ENCODE measurements at places on chromosomes 6 and 20.
A peak's percentile ranks its signal among the peaks of the same experiment; 100 is the strongest.

DNA sequence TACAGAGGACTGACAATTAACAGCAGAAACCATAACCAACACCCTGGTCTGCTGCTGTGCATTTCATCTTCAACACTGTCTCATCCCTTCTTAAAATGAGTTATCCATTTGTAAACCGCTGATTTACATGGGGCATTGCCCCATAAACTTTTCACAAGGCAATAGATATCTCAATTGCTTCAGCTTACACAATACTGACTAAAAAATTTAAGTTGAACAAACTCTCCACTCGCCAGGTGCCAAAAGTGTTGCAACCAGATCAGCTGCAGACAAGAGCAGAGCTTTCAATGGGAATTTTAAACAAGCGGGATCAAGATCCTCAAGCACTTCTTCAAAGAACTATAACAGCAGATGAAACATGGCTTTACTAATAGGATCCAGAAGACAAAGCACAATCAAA is 183.0 kb downstream of the TASP1 start:
- DNase-seq = no peak

DNA sequence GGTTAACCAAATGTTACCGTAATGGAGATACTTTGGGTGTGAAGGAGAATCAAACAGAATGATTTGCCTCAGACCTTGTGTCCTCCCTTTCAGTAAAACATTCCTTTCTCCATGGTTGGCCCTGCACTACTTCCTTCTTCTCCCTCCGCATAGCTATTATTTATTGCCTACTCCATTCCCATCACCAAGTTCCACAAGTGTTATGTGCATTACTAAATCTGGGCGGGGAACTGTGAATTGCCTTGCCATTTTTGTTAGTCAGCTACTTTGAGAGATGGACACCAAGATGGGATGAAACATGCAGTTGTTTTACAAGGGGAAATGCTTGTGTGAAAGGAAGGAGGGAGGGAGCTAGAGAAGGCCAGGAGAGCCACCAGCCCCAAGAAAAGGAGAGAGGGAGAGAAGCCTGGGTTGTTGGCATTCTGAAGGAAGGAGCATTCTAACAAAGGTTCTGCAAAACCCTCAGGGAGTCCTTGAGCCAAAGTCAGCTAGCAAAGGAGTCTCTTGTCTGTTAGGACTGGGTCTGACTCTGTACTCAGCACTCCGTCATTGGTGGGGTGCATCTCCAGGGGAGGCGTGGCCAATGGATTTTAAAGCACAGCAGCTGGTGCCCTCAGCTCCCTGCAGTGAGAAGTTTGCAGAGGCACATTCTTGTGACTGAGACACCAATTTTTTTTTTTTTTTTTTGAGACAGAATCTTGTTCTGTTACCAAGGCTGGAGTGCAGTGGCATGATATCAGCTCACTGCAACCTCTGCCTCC is 83.6 kb upstream of the CHD6 start:
- DNase-seq = no peak

GRCh38 chr20:62576815-62577489 is 65.4 kb upstream of the SLCO4A1 start:
- DNase-seq = no peak

DNA sequence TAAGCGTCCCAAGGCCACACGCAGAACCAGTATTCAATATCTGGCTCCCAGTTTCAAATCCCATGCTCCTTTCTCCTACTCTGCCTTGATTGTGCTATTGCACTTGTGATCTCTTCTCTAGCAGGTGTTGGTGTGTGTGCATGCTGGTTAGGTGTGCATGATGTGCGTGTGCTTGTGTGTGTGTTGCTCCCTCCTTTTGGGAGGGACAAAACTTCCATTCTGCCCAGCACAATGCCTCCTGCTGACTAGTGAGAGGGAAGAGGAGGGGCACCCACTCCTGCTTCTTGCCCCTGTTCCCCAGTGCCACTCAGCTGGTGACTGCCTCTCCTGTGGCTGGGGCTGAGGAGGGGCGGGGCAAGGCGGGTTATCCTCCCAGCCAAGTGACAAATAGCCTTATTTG is 19.7 kb downstream of the CD40 start:
- no peak for DNase-seq

DNA sequence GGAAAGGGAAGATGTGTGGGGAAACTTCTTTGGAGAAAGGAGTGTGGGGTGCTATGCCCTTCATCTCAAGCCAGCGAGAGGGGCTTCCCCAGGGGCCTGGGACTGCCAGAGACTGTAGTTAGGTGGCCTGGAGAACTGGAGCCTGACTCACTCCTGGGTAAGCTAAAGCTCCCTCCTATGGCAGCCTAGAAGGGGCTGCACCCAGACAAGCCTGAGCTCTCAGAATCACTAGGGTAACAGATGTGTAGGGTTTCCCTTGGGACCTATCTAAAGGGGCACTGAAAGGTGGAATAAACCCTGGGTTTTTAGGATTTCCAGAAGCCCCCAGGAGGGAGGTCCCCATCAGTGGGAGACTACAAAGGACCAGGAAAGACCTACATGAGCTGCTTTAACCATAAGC is 1.6 kb upstream of the ARMC2 start:
- DNase-seq = no peak

DNA sequence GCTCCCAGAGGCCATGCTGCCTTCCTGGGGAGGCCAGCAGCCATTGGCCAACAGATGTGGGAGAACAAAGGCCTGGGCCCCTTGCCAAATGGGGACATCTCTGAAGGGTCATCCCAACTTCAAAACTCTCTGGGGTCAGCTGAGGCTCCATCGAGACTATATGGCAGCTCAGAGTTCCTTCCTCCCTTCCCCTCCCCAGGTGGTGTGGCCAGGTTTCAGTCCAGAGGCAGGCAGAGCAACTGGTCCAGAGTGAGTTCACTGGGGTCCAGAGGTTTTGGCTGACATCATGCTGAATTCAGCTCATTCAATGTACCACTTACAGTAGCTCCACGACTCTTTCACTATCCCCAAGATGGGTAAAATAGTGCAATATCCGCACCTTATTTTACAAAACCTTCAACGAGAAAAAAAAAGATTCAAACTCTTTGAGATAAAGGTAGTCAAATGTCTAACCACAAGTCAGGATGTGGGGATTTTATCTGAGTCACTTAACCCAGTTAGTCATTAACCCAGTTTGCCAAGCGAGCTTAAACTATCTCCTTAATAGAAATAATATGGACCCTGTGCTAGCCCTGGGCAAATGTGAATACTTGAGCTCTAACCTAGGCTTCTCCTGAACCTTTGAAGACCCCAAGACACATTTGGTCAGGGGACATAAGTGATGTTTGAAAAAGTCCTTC is 108.4 kb upstream of the PLEKHG1 start:
- DNase-seq = no peak

- no peak for DNase-seq
Observed at GRCh38 chr6:36491378-36491965, 48.7 kb downstream of the KCTD20 start.

- DNase-seq = no peak
Observed at GRCh38 chr20:20847814-20848213, 135.4 kb upstream of the RALGAPA2 start.

DNA sequence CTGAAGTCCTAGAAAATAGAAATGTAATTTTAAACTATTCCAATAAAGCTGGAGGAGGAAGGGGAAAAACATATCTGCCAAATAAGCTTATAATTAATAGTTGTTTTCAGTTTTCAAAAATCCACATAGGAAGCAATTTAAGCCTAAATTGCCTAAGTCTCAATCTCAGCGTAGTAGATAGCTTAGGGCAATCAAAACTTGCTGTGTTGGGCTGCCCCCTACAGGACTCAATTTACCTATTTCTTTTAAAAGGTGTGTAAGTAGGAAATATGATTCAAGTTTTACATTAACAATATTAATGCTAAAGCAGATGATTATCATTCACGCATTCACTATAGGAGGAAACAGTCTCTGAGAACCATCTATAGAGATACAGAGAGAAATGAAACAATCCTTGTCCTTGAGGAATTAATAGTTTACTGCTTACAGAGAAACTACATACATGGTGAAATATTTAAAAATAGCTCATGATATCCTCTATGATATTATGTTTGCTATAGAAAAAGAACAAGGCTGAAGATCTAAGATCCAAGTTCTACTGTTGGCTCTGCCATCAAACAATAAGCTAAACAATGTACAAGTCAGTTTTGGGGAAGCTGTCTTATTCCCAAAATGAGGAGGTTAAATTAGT is 102.1 kb downstream of the ATG5 start:
- peak; percentile 77 for DNase-seq

GRCh38 chr6:656460-657252 is at the start of gene HUS1B:
Gene HUS1B, minus strand, starts transcription at chr6:657100. Its CDS starts 156 bp downstream, at chr6:656944.
- no peak for DNase-seq

GRCh38 chr6:100904316-100904715 is 23.2 kb upstream of the ASCC3 start:
- DNase-seq = no peak

GRCh38 chr6:37916675-37917074 is 97.1 kb downstream of the ZFAND3 start:
- DNase-seq = no peak

DNA sequence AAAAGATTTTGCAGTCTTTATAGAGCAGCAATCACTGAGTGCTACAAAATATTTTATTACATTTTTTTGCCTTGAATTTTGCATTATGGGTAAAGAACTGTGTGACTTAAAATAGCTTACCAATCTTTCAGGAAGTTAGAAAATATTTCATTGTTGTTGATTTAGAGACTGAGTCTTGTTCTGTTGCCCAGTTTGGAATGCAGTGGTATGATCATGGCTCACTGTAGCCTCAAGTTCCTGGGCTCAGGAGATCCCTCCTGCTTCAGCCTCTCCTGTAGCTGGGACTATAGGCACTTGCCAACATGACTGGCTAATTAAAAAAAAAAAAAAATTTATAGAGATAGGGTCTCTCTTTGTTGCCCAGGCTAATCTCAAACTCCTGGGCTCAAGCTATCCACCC is 100.8 kb downstream of the ADGRB3 start:
- DNase-seq = no peak

DNA sequence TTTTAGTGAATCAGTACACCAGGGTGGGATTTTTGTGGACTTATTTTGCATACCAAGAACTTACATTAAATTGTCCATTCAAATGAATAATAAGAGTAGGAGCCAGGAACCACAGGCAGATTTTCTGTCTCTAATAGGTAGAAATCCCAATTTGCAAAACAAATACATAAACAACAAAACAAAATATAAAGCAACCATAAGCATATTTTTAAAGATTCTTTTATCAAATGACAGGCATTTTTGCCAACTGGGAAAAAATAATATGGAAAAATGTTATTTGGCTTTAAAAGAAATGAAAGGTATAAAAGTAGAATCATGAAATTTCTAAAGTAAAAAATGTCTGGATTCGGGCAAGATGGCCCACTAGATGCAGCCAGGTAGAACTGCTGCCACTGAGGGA is 71.2 kb upstream of the PDE7B start:
- DNase-seq = no peak

- DNase-seq = no peak
Observed at GRCh38 chr6:9131616-9132015, 696.3 kb upstream of the SLC35B3 start.

DNA sequence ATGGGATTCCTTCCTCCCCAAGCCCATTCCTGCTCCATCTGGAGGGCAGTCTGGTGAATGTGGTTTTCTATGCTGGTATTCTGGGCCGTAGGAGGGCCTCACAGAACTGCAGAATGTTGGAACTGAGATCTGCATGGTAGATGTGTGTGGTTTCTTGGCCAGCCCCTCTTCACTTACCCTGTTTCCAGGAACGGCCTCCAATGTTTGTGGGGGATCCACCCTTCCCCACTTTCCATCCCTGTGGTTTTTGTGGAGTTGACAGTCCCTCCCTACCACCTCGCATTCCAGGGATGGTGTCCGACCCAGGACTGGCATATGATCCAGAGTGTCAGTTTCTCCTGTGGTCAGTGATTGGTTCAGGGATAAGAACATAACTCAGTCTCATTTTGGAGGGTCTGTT is 26.7 kb upstream of the TMEM14A start:
- no peak for DNase-seq

- DNase-seq = no peak
Observed at GRCh38 chr6:132959639-132960326, 145.4 kb downstream of the RPS12 start.

GRCh38 chr20:33859157-33859695 is 48.1 kb downstream of the CHMP4B start:
- peak; percentile 33 for DNase-seq

DNA sequence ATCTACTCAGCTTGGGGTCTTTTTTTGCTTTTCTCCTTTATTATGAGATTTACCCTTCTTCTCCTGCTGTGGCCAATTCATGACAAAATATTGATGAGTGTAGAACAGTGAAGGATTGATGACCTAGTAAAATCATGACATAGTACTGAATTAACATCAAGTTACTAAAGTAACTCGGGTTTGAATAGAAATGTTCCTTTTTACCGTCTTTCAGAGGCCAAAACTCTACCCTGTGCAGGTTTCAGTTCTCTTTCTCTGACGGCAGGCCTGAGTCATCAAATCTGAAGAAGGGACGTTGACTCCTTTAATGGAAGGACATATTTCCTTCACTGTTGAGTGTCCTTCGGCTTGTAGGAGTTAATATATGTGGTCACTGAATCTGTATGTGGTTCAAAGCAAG is 80.7 kb downstream of the RREB1 start:
- DNase-seq = no peak

DNA sequence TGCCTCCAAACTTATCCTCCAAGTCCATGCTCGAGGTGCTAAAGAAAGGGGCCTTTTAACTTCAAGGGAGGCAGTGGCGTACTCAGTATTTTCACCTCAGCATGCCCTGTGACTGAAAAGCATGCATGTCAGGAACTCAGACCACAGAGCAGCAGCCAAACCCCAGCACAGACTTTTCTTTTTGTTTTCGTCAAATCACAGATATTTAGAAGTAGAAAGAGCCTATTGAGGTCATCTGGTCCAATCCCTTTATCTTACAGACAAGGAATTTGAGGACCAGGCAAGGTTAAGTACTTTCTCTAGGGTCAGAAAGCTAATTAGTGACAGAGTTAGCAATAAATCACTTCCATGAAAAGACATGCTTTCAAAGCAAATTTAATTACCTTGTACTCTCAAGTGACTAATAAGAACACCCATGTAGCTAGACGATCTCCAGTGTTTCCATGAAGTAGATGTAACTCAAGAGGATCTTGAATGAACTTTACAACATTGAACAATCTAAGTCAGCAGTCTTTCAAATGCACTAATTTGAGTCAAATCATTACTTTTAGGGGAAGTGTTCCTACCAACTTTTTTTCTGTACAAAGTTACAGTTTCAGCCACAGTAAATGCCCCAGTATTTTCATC is 35.9 kb downstream of the MOXD1 start:
- no peak for DNase-seq

DNA sequence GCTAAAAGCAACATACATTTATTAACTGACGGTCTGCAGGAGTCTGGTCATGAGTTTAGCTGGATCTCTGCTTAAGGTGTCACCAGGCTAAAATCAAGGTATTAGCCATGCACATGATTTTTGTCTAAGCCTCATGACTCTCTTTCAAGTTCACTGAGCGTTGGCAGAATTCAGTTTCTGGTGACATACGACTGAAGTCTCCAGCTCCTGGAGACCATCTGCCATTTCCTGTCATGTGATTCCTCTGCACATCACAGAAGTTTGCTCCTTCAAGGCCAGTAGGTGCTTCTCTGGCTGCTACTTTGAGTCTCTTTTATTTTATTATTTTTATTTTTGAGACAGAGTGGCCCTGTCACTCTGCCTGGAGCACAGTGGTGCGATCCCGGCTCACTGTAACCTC is 148.4 kb upstream of the EYA4 start:
- DNase-seq = no peak

- no peak for DNase-seq
Observed at GRCh38 chr20:22080985-22081384, 375.5 kb downstream of the PAX1 start.
